ENCODE measurements at places on chromosomes 12 and 14.

DNA sequence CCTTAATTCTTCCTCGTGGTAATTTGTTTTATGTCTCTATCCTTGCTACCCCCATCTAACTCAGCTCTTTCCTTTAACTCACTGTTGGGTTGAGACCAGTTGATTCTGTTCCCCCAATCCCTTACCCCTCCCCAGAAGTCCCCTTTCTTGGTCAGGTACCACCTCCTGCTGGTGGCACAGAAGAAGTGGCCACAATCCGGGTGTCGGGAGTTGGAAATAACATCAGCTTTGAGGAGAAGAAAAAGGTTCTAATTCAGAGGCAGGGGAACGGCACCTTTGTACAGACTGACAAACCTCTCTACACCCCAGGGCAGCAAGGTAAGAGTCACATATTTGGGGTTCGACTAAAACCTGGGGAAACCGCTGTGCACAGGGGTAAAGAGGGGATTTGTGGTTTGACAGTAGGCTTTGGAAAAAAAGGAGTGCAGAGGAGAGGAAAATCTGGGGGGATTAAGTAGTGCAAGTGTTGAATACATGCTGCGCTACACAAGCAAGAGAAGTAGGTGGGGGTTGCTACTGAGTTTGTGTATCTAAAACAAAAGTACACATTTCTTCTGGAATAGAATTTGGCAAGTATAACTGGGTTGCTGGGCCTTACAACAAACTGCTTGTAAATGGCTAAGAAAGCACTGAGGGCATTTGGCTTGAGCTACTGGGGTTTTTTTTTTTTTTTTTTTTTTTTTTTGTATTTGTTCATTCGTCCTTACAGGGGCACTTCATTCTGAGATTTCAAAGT lies 1.3 kb downstream of the A2ML1 start:
- peak; percentile 64 for DNase-seq

GRCh38 chr14:54627540-54628363 lies 60.8 kb downstream of the SAMD4A start:
- DNase-seq, result peak; percentile 67

DNA sequence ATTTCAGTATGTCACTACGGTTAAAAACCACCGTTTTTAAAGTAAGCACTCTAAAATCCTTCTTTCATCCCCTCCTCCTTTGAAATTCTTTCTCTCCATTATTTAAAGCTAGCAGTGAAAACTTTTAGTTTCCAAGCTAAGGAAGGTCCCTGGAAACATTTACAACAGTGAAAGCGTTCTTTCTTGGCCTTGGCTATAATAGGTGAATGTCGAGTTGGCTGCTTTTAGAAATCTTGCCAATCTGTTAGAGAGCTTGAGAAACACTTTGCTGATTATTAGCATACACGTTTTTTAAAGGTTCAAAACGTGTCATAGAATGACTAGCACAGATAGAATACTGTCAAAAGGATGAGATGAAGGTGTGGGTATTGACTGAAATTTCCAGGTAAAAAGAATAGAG lies 83.4 kb downstream of the PPP2R5E start:
- DNase-seq, result no peak

GRCh38 chr12:94929780-94930179 lies 73.7 kb downstream of the NDUFA12 start:
- no peak for DNase-seq

GRCh38 chr12:105279460-105280056 lies 43.6 kb upstream of the APPL2 start:
- peak; percentile 17 for DNase-seq

GRCh38 chr14:74548881-74549280 lies 55.3 kb downstream of the ISCA2 start:
- DNase-seq, result no peak

Measured in astrocyte of the hippocampus (primary cell).